ENCODE measurements at places on chromosomes 16 and 17.

- no peak for DNase-seq
These were observed 44.3 kb downstream of the CACNG1 start for GRCh38 chr17:67088639-67089038.

- no peak for DNase-seq
These were observed 44.0 kb downstream of the TUBD1 start for GRCh38 chr17:59848778-59849177.

DNA sequence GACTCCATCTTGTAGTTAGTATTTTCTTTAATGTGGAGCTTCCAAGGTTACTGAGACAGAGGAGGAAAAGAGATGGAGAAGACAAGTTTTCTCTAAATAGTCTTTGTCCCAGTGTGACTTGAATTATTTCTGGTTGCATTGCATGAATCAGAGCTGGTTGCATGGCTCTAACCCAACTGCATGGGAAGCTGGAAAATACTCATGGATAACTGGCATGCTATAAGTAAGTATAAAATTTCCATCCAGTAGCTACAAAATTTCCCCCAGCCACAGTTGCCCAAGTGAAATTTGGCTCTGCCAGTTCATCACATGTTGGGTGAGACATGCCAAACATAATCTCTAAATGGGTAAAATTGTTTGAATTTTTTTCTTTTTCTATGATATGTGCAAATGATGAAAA lies 1161.5 kb downstream of the CDH11 start:
- no peak for DNase-seq

DNA sequence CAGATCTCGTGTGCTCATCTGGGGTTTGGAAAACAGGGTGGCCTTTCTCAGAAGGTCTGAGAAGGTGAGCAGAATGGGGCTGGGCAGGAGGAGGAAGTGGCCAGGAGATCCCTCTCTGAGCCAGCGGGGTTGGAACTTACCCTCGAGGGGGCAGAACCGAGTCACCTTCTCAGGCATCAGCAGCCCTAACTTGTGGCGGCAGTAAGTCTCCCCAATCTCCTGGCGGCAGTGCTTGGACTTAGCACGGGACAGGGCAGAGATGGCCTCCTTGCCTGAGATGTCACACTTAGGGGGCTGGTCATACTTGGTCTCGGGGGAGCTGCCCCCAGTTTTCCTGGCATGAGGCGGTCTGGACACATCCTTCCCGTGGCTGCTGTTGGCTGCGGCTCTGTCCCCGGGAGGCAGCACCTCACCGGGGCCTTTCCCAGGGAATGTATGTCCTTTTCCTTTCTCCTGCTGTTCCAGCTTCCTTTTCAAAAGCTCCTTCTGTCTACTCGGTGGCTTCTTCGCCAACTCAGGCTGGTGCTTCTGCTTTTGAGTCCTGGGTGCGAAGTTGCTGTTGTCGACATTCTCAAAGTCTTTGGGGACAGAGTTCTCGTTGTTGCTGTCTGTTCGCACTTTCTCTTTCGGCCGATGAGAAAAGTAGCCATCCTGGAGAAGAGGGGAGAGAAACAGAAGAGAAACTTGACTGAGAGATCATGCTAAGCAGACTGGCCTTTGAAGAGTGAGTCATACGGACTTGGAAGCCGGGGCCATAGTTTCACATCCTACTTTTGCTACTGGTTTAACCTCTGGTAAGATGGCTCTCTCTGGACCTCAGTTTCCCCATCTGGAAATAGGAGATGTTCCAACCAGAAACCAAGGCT lies 211.7 kb downstream of the XYLT1 start:
- no peak for DNase-seq

DNA sequence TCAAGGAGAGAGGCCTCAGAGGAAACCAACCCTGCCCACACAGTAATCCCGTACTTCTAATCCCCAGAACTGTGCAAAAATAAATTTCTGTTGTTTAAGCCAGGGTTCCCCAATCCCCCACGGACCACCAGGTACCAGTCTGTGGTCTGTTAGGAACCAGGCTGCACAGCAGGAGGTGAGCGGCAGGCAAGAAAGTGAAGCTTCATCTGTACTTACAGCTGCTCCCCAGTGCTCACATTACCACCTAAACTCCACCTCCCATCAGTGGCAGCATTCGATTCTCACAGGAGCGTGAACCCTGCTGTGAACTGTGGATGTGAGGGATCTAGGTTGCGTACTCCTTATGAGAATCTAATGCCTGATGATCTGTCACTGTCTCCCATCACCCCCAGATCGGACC lies 101.1 kb upstream of the CDC42EP4 start:
- DNase-seq, result no peak

GRCh38 chr17:17004251-17004996 lies 32.5 kb upstream of the TNFRSF13B start:
- no peak for DNase-seq

DNA sequence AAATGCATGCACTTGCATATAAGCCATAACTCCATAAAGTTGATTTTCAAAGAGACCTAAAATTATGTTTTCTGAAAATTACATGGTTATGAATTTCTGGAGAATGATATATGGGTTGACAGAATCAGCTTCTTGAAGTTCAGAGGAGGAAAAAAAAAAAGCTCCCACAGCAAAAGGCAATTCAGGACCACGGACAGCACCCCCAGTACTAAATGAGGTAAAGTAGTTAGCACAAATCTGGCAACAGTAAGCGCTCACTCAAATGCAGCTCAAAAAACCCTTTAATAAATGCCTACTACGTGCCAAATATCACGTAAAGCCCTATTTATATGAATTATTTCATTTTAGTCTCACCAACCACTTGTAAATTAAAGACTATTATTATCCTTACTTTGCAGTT lies 135.2 kb downstream of the SHISA9 start:
- no peak for DNase-seq

- DNase-seq, result peak; percentile 15
These were observed 6.9 kb upstream of the ABCA10 start for GRCh38 chr17:69235338-69236058.

DNA sequence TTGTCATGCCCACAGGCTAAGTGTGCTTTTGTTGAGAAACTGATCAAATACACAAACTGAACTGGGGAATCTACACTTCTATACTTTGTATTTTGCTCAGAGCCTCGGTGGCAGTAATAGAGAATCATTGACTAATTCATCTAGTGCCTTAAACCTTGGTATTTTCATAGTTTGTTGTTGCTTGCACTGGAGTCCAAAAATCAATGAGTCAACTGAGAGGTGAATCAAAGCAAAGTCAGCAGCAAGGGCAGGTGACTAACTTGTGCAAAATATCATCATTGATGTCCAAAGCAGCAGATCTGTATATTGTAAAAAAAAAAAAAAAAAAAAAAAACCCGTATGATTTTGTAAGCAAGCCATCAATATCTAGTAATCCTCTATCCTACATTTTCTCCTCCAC lies 296.4 kb downstream of the MAP2K6 start:
- DNase-seq, result no peak

GRCh38 chr17:28472871-28473497 lies 460 bp upstream of the SLC13A2 start:
- DNase-seq, result no peak

GRCh38 chr16:85417156-85417860 lies 195.8 kb upstream of the GSE1 start:
- DNase-seq, result no peak

DNA sequence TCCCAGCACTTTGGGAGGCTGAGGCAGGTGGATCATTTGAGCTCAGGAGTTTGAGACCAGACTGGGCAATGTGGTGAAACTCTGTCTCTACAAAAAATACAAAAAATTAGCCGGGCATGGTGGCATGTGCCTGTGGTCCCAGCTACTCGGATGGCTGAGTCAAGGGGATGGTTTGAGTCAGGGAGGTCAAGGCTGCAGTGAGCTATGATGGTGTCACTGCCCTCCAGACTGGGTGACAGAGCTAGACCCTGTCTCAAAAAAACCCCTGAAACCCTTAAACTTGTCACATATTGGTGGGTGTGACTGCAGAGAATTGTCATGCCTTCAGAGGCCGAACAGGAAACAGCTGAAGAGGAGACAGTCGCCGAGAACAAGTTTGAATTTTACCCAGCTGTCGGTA lies 13.4 kb downstream of the RPTOR start:
- no peak for DNase-seq

DNA sequence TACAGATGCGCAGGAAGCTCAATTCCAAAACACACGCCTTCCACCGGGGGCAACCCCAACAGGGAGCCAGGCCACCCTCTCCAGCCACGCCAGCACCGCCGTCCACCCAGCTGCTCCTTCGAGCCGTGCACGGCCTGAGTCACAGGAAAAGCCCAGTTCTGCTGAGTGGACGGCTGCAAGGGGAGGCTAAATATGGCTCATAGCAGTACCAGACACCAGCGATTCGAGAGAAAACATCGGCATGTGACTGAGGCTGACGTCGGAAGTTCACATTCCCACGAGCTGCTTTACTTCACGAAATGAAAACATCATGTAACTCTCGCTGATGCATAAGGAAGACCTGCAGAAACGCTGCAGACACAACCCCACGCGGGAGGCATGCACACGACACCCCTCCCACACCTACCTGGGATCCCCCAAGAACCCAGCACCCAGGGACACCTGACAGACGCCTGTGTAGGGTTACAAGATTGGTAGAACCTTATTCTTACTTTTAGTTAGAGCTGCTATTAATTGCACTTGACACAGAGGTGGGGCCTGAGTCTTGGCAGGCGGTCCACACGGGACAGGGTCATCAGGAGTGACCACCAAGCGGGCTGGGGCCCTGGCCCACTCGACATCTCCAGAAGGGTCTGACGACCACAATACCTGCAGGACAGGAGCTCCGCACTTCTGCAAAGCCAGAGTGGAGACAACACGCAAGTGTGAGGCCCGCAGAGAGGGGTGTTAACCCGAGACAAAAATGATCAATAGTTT lies 116.8 kb downstream of the ANKRD11 start:
- DNase-seq, result no peak

- no peak for DNase-seq
These were observed 3.8 kb downstream of the LITAFD start for GRCh38 chr16:8885674-8886592.

DNA sequence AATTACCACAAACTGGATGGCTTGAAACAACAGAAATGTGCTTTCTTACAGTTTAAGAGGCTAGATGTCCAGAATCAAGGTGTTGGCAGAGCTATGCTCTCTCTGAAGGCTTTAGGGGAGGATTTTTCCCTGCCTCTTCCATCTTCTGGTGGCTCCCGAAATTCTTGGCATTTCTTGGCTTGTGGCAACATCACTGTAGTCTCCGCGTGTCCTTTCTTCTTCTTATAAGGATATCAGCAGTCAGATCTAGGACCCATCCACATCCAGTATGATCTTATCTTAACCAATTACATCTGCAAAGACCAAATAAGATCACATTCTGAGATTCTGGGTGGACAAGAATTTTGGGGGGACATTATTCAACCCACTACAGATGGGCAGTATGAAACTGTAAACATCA lies 119.2 kb upstream of the PMFBP1 start:
- no peak for DNase-seq

DNA sequence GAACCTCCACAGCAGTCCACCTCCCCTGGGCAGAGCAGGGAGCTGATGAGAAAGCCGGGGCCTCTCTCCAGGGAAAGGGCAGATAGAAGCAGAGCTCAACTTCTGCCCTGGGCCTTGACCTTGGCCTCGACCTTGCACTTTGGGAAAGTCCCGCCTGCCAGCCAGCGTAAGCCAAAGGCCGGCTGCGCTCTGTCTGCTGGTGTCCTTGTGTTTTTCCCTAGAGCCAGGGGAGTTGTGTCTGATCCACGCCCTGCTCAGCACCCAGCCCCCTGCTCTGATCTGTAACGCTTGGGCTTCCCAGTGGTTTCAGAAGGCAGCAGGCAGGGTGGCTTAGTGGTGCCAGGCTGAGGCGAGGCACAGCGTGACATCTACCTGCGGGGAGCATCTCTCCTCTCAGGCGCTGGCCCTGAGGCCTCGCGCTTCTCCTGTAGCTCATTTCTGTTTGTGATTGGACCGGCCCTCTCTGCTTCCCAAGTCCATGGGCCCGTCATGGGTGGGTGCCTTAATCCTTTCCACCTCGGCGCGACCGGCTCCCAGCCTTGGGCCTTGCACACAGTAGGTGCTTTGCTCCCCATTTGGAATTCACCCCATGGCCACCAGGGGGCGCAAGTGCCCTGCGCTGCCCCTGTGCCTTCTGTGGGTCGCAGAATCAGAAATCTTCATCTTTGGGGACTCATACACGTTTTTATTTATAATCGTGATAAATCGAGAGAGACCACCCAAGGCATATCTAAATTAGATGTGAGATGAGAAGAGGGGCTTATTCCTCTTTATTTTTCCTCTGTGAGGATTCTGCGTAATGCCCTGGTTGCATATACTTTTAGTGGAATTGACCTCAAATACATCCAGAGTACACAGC lies 24.2 kb downstream of the SGSH start:
- DNase-seq, result peak; percentile 37

- DNase-seq, result no peak
These were observed 38.9 kb upstream of the SNN start for GRCh38 chr16:11629071-11630030.

DNA sequence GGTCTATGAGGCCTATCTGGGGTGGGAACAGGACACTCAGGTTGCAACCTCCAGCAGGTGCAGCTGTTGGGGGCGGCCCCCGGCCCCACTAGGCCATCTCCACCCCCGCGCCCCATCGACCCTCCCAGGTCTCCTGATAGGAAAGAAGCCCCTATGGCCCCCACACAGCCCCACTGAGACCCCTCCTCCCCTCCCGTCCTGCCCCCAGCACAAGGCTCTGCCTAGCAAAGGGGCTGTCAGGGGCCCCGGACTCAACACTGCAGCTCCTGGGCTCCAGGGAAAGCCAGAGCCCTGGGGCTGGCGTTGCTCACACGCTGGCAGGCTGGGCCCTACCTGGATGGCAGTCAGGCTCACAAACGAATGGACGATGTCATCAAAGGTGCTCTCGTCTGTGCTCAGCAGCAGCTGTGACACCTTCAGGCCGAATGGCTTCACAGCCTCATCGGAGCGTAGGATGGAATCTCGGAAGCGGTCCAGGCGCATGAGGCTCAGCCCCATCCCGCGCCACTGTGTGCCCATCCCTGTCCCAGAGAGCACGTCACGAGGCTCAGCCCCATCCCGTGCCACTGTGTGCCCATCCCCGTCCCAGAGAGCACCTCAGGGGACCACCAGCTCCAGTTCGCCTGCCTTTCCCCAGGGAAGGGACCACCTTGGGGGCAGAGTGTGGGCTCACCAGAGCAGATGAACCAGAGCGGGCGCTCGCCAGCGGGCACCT lies 7.3 kb downstream of the FASN start:
- DNase-seq, result no peak

GRCh38 chr17:71409137-71409536 lies 711.7 kb upstream of the SOX9 start:
- no peak for DNase-seq

DNA sequence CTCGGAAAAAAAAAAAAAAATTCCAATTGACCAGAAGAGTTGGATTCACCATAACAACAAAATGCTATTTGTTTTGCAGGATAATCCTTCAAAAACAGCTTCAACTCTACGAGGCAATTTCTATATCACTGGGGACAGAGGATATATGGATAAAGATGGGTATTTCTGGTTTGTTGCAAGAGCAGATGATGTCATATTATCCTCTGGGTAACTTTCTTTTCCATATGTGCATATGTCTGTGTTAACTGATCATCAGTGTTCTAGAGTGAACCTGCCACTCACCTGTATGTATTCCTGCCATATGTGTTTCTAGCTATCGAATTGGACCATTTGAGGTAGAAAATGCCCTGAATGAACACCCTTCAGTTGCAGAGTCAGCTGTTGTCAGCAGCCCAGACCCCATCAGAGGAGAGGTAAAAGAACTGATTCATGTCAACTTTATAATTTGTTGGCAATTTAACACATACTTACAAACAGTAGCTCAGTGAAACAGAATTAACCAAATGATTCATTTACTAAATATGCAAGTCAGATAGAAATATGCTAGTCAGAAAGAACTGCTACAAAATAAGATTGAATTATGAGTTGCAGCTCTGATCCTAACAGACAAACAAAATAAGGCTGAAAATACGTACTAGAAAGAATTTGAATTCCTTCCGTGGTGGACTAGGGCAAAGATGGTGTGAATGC lies 14.2 kb downstream of the ERI2 start:
- no peak for DNase-seq
